Skin of body (tissue), 3 donors: ENCODE measurements at places on chromosomes 4 and X. TPM values are rescaled to one million over a fixed set of nuclear protein-coding genes. Genes with fewer than 3 reads are reported as not detected.

- DNase-seq: no peak
These were observed 199.9 kb downstream of the GC start for GRCh38 chr4:71583971-71584370.

DNA sequence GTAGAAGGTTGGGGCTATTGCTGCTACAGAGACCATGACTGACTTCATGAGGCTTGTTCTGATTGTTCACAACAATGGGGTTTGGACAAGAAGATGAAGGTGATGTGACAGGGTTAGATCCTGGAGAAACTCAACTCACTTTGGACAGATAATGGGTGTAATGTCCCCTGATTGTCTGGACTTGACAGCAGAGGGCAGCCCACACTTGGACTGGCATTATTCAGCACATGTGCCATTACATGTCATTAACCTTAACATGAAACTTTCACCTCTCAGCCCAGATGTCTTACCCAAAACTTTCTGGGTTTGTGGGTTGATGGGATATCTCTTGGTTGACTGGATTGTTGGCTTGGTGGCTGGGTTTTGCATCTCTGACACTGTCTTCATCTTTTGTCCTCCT is 101.5 kb downstream of the MXRA5 start:
- no peak for DNase-seq

GRCh38 chrX:39948582-39948981 is 149.2 kb downstream of the BCOR start:
- DNase-seq: no peak

UGT2B7 gene
- total RNA-seq: not detected

GRCh38 chr4:86091201-86091600 is 268.7 kb downstream of the MAPK10 start:
- DNase-seq: no peak

DNA sequence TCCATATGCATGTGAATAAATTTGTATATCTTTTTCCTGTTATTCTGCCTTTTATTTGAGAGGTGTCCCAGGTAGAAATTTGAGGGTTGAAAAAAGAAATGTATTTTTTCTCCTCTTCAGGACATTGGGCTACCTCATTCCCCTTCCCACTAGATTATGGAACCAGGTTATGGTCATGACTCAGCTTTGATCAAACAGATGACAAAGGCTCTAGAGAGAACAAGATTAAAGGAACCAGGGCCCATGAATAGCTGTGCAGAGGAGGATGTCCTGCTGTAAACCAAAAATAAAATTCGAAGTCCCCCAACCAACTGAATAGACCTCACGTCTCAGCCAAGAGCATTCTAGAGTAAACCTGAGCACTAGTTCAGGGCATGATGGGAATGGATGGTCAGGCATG is 313.2 kb downstream of the RAPGEF2 start:
- DNase-seq: no peak

FGB gene
- total RNA-seq: not detected

DNA sequence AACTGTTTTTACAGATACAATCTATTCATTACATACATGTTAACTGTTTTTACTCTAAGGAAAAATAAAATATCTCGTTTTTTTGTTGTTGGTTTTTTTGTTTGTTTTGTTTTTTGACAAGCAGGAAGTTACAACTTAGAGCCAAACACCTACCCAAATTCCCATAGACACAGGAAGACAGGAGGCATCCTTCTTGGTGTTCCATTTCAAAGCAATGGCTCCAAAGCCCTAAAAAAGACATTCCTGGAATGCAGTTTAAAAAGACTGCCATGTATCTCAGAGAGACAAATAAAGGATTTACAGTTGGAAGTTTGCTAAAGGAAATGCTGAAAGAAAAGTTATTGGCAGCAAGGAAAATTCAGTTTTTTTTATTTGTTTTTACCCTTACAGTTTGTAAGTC is 16.7 kb downstream of the ETFDH start:
- DNase-seq: no peak

- no peak for DNase-seq
These were observed 244.3 kb downstream of the RBMX2 start for GRCh38 chrX:130645955-130646583.

DNA sequence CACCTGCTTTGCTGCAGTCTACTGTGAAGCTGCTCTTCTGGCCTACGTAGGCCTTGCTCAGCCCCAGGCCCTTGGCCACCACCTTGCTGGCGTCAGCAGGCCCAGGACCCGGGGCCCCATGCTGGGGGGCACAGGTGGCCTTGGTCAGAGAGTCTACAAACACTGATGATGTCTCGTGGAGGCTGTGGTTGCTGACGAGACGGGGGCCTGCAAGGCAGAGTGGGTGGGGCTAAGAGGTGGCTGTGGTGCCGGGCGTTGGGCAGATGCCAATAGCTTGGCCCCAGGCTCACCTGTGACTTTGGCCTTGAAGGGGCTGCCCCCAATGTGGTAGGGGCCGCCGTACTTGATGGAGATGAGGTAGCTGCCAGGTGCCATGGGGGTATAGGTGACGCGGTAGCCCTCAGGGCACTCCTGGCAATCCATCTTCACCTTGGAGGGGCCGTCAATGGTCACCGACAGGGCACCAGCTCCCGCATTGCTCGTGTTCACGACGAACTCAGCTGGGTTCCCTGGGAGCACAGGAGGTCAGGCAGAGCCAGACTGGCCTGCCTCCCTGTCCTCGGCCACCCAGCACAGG is 25.0 kb downstream of the FLNA start:
- no peak for DNase-seq
